Endodermal cell (in vitro differentiated cells): ENCODE measurements at places on chromosomes 16 and 17. TPM values are rescaled to one million over a fixed set of nuclear protein-coding genes. Genes with fewer than 3 reads are reported as not detected.

GRCh38 chr16:52095471-52095870 lies 451.5 kb downstream of the TOX3 start:
- no peak for DNase-seq
- no peaks in the 10 kb centered on the region for H3K27me3 ChIP-seq
- H3K36me3 ChIP-seq = no peaks in the 10 kb centered on the region
- no peak overlapping the region for H3K27ac ChIP-seq

DNA sequence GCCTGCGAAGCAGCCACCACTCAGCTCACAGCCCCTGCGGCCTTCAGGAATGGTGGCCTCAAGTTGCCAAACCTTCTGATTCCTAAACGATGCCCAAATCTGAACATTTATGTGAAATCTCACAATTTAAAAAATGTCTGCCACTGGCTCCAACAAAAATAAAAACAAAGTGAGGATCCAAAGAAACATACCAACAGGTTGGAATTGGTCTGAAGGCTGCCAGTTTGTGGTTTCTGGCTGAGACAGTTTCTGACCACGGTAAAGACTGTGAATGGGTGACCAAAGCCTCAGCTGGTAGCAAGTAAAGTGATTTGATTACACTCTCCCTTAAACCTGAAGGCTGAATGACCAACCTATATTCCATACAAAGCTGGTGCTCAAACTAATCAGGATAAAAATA lies 24.9 kb downstream of the LITAFD start:
- peaks cover 93% of the 10 kb centered on the region for H3K36me3 ChIP-seq
- H3K4me1 ChIP-seq = peaks cover 26% of the 10 kb centered on the region
- no peak overlapping the region for H3K4me3 ChIP-seq
- H3K27me3 ChIP-seq = no peaks in the 10 kb centered on the region

DNA sequence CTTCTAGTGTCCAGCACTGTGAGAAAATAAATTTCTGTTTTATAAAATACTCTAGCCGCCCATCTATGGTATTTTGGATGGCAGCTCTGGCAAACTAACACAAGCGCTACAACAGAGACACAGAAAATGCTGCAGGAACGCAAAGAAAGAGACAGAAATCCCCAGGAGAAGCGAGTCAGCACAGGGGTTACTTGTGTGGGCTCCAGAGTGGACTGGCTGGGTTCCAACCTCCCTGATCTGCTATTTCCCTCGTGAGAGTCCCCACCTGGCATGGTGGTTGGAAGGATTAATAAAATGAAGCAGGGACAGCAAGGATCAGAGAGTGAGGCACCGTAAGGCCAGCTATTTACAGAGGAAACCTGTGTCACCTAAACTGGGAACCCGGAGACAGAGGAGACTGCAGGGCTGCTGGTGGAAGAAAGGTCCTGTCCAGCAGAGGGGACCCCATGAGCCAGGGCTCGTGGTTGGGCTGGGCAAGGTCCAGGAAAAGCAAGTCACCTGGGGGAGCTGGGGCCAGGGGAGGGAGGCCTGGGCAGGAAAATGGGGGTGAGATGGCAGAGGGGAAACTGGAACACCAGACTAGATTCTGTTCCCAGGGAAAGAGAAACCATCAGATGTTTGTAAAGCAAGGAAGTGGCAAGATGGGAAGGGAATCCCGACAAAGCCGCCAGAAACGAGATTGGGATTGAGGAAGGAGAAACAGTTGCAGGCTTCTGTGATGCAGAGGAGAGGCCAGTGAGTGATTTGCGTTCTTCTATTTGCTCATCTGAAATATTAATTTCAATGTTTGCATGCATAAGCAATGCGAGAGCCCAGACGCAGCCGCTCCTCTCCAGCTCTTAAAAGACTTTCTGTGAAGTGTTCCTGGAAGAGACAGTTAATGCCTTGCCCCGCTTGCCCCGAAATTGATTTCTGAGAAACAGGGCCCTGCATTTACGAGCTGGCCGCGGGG lies 63.0 kb upstream of the TEKT3 start:
- H3K36me3 ChIP-seq = no peaks in the 10 kb centered on the region
- no peak overlapping the region for H3K27ac ChIP-seq
- H3K27me3 ChIP-seq = no peaks in the 10 kb centered on the region
- no peaks in the 10 kb centered on the region for H3K4me1 ChIP-seq
- DNase-seq = no peak
- H3K4me3 ChIP-seq = no peak overlapping the region

Gene PLA2G10
- 0.53 TPM in 1 of 3 replicates, not detected in the others for total RNA-seq

DNA sequence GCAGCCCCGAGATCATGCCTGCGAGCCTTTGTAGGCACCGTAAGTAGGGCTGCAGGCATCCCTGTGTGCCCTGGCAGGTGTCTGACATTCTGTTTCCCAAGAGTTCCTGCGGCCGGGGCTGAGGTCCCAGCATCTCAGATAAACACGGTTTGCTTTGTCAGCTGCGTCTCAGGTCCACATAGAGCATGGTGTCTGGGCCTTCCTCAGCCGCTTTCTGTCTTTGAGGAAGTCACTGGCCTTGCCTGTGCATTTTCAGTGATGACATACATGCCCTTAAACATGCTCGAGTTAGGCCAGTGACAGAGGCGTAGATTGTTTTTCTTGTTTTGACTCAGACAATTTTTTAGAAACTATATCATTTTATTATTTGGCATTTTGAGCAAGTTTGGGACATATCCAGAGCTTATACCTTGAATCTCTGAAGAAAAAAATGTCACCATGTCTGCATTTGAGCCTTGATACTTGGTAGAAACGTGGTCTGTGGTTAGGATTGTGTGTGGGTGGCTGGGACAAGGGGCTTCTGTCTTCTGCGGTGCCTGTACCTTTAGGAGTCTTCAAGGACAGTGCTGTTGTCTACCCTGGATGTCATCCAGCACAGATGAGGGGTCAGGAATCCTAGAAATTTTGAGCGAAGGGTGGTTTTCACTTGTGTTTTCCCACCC lies 105.8 kb downstream of the SNX29 start:
- H3K27ac ChIP-seq = no peak overlapping the region
- H3K27me3 ChIP-seq = no peaks in the 10 kb centered on the region
- H3K4me1 ChIP-seq = no peaks in the 10 kb centered on the region
- no peak overlapping the region for H3K4me3 ChIP-seq
- no peaks in the 10 kb centered on the region for H3K36me3 ChIP-seq
